RCC 7860 (cell line): ENCODE measurements at places on chromosomes 13 and 19.
A peak's percentile ranks its signal among the peaks of the same experiment; 100 is the strongest.

- DNase-seq = no peak
These were observed 101.4 kb downstream of the STK24 start for GRCh38 chr13:98475522-98475921.

DNA sequence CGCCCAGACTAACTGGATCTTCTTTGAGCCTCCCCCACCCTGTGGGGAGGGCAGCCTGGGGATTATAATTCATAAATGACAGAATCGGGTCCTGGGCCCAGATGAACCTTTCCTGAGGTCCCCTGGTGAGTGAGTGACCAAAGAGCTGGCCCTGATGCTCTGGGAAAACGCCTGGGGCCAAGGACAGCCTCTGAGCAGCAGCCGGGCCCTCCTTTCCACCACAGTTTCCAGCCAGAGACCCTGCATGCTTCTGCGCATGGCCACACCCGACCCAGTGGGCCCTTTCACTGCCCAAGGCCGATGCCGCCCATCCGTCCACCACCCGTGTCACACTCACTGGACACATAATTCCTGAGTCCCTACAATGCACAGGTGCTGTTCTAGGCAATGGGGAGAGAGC is 43.6 kb upstream of the CCNE1 start:
- DNase-seq = no peak

- DNase-seq = peak; percentile 90
These were observed 158.9 kb downstream of the EFNB2 start for GRCh38 chr13:106376401-106377112.

DNA sequence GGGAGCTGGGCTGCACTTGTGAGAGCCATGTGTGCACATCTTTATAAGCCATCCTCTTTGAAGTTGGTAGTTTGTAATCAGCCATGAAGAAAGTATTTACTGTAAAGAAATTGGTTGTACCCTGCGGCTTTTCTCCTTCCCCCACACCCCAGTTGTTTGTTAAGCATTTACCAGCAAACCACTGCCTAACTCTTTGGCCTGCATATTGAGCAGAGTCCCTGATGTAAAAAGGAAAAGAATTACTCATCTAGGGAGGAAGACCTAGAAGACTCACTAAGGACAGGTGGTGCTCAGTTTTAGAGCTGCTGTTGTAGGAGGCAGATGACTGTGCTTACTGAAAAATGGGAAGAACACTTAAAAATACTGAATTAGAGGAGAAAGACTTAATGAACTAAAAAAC is 245.3 kb downstream of the PCCA start:
- DNase-seq = no peak

DNA sequence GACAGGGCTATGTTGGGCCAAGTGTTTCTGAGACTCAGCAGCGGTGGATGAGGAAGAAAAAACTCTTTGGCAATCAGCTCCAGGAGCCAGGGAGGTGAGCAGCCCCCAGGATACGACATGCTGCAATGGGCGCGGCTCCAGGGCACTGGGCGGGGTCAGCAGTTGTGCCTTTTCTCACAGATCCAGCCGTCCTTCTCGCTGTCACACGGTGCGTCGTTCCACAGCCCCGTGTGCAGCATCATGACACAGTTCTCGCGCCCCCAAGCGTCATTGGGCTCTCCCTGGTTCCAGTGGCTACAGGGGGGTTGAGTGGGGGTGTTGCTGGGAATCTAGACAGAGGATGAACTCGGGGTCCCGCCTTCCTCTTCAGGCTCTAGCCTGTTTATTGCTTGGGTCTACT is 2.7 kb downstream of the CLEC4G start:
- DNase-seq = no peak
